ENCODE measurements at places on chromosomes 4 and X.

DNA sequence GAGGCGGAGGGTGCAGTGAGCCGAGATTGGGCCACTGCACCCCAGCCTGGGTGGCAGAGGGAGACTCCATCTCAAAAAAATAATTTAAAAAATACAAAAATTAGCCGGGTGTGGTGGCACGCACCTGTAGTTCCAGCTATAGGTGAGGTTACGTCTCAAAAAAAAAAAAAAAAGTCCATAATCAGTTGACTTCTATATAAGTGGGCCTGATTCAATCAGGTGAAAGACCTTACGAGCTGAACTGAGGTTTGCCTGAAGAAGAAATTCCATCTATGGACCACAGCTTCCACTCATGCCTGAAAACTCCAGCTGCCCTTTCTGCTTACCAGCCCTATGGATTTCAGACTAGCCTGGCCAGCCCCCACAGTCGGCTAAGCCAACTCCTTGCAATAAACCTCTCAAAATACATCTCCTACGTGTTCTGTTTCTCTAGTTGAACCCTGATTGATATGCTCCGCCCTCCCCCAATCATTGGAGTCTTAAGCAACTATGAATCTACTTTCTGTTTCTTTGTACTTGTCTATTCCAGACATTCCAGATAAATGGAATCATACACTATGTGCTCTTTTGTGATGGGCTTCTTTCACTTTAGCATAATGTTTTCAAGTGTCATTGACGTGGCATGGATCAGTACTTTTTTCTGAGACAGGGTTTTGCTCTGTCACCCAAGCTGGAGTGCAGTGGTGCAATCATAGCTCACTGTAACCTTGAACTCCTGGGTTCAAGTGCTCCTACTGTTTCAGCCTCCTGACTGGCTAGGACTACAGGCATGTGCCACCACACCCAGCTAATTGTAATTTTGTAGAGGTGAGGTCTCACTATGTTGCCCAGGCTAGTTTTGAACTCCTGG lies 36.6 kb downstream of the SAT1 start:
- H3K4me1 ChIP-seq, result no peaks in the 10 kb centered on the region
- no peak overlapping the region for H3K27ac ChIP-seq
- H3K27me3 ChIP-seq, result no peaks in the 10 kb centered on the region
- H3K36me3 ChIP-seq, result no peaks in the 10 kb centered on the region

DNA sequence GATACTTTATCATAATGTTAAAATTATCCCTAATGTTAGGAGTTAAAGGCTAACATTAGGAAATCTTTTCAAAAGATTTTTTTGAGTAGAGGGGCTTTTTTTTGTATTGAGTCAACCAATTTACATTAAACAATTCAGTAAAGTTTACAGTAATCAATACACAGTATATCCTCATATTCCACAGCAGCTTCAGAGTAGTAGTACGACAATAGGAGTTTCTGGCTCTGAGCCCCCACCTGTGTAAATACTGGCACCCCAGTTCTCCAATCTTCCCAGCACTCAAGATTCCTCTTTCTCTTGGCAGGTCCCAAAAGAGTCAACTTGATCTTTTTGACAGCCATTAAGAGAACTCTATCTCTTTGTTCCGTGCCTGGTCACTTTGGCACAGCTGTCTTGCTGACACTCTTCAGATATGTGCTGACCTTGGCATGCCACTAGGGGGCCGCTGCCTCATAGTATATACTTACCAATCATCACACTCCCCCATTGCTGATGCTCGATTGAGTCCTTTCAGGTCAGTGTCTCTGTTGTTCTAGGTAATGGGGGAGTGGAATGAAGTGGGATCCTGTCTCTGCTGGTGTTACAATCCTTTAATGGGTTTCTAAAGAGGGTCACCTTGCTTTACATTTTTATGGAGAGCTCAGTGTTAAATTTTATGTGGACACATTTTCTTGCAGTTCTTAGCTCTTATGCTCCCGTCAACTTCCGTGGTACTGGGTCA lies 19.5 kb upstream of the CCNI start:
- no peaks in the 10 kb centered on the region for H3K36me3 ChIP-seq
- DNase-seq, result no peak
- no peak overlapping the region for H3K27ac ChIP-seq
- no peaks in the 10 kb centered on the region for H3K4me1 ChIP-seq

DNA sequence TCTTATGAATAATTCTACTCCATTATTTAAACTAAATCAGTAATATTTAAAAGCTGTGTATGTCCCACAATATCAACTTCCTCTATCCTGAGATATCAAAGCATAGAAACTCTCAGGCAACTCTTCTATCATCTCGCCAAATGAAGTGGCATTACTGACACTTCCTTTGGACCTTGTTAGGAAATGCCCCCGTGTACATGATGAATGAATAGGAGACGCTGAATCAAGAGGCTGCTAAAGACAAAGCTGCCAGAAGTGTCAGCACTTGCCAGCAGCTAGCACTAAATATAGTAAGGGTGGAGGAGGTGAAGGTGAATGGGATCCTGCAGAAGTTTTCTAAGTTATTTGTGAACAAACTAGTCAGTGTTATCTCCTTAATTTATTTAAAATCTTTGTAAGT lies 99.5 kb upstream of the BLTP1 start:
- no peaks in the 10 kb centered on the region for H3K36me3 ChIP-seq
- DNase-seq, result no peak
- no peak overlapping the region for H3K4me3 ChIP-seq
- H3K27me3 ChIP-seq, result no peaks in the 10 kb centered on the region

- no peaks in the 10 kb centered on the region for H3K36me3 ChIP-seq
- H3K27me3 ChIP-seq, result no peaks in the 10 kb centered on the region
- peak overlapping the region; percentile 64 for H3K27ac ChIP-seq
- DNase-seq, result no peak
- no peak overlapping the region for H3K4me3 ChIP-seq
Observed at GRCh38 chr4:57064120-57064519, 46.1 kb downstream of the IGFBP7 start.

GRCh38 chrX:16028576-16028975 lies 94.8 kb upstream of the GRPR start:
- H3K4me1 ChIP-seq, result no peaks in the 10 kb centered on the region
- H3K36me3 ChIP-seq, result no peaks in the 10 kb centered on the region
- no peak overlapping the region for H3K4me3 ChIP-seq
- H3K27ac ChIP-seq, result no peak overlapping the region

GRCh38 chrX:134948333-134949241 lies 42.2 kb upstream of the SMIM10 start:
- no peak for DNase-seq
- H3K27ac ChIP-seq, result no peak overlapping the region
- no peaks in the 10 kb centered on the region for H3K4me1 ChIP-seq
- no peaks in the 10 kb centered on the region for H3K27me3 ChIP-seq
- H3K36me3 ChIP-seq, result no peaks in the 10 kb centered on the region

DNA sequence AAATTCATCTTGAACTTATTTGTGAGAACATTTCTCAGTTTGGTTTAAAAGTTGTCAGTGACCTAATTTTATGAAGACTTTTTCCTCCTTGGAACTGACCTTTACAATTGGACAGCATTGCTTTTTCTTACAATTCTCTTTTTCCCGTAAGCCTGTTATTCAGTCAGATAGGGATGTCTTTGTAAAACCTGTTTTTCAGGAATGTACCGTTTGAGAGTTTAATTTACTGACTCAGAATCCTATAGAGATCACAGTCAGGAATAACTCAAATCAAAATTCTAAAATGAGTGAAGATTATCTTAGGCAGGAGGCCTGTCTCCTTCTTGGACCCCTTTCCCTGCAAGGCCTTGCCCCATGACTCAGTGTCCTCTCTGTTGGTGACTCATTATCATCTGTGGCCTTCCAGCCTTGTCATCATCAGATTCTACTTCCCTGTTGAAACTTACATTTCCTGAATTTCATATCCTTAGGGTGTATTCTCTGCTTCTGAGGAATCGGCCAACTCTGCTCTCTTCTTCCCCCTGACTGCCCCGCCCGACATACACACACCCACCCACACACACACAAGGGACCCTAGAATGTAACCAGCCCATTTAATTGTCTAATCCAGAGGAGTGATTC lies 99.8 kb downstream of the ARHGAP10 start:
- no peaks in the 10 kb centered on the region for H3K36me3 ChIP-seq
- H3K27me3 ChIP-seq, result no peaks in the 10 kb centered on the region
- no peak for DNase-seq

Data from vagina (tissue), 2 donors.